ENCODE measurements at places on chromosomes 7 and 10.

- DNase-seq: no peak
Measured at GRCh38 chr7:100080907-100081534, 502 bp downstream of the ZNF3 start.

- DNase-seq: no peak
Measured at GRCh38 chr10:18261063-18261610, 120.9 kb downstream of the CACNB2 start.

DNA sequence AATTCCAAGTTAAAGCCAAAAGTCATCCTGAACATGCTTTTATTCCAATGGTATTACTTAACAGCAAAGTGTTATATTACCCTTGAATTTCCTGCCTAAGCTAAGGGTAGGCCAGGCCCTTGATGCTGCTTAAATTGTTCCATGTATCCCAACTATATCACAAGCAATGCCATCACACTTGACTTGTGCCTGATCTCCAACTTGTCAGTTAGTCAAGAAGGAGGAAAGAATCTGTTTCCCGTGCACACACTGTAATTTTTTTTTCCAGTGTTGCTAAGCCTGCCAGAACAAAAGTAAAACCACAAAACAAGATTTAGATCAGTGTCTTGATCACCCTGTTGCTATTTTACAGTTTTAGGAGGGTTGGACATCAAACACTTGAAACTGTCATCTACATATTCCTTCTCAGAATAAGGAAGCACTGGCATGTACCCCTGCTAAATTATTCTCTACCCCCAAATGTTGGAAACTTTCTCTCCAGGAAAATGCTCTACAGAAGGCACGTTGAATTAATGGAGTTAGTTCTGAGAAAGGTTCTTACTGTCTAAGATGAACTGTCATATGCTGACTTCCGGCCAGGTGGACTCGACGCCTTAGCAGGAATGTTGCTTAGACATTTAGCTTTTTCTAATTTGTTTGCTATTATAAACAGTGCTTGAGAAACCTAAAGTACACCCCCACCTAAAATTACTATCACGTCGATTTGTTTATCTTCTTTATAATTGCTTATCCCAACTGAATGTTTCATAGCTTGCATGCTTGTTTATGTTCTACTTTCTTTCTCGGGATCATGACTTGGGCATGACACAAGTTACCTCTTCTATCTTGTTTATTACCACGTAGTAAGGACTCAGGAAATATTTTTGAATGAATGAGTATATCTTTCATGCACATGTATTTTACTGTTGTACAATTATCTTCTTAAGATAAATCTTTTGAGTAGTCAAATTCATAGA lies 105.5 kb upstream of the ZNF438 start:
- no peak for DNase-seq

DNA sequence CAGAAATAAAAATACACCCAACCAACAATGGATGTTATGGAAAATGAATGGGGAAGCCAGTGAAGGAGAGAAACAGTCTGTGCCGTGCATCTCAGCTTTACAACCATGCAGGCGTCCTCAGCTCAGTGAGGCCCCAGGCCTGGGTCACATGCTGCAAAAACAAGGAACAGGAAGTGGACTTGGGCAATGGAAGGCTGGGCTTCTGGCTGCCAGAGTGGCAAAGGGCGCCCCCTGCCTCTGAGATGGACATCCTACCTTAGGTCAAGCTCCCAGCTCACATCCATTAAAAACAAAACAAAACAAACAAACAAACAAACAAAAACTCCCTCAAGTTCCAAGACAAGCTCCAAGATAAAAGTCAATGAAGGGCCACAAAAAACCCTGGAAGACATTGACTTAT lies 54.7 kb upstream of the AFAP1L2 start:
- no peak for DNase-seq

- DNase-seq: no peak
Measured at GRCh38 chr10:118501637-118502440, 93.6 kb downstream of the PRLHR start.

- DNase-seq: peak; percentile 17
Measured at GRCh38 chr10:67785098-67785497, 52.9 kb downstream of the DNAJC12 start.

DNA sequence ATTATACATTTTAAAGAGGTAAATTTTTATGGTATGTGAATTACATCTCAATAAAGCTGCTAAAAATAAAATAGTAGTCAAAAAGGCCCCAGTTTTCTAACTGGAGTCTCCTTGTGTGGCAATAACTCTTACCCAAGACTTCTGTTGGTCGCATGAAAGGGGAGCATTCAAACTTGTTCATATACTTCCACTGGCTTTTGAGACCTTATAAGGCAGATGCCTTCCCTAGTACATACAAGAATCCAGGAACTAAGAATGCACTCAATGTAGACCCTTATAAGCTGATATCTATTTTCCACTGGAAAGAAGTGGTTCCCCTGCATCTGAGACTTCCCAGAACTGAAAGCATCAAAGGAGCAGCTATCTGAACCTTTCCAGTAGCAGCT lies 13.0 kb downstream of the BCAP29 start:
- DNase-seq: no peak

DNA sequence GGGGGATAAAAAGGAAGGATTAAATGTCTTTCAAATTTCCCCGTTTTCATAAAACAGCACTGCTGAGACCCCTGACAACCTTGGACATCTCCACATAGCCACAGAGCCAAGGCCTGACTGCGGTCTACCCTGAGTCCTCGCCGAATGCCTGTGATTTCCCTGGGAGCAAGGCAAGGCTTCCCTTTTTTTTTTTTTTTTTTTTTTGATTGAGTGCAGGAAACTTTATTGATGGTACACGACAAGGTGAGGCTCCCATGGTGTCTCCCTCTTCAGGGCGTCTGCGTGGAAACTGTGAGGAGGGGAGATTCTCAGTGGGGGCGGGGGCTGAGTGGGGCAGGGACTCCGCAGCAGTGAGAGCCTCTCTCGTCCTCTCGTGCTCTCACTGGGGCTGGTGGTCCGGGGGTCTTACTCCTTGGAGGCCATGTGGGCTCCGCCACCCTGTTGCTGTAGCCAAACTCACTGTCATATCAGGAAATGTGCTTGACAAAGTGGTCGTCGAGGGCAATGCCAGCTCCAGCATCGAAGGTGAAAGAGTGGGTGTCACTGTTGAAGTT lies 4.2 kb upstream of the RPP38 start:
- DNase-seq: no peak

- DNase-seq: peak; percentile 91
Measured at GRCh38 chr7:139635526-139636302, 112.2 kb downstream of the CLEC2L start.

DNA sequence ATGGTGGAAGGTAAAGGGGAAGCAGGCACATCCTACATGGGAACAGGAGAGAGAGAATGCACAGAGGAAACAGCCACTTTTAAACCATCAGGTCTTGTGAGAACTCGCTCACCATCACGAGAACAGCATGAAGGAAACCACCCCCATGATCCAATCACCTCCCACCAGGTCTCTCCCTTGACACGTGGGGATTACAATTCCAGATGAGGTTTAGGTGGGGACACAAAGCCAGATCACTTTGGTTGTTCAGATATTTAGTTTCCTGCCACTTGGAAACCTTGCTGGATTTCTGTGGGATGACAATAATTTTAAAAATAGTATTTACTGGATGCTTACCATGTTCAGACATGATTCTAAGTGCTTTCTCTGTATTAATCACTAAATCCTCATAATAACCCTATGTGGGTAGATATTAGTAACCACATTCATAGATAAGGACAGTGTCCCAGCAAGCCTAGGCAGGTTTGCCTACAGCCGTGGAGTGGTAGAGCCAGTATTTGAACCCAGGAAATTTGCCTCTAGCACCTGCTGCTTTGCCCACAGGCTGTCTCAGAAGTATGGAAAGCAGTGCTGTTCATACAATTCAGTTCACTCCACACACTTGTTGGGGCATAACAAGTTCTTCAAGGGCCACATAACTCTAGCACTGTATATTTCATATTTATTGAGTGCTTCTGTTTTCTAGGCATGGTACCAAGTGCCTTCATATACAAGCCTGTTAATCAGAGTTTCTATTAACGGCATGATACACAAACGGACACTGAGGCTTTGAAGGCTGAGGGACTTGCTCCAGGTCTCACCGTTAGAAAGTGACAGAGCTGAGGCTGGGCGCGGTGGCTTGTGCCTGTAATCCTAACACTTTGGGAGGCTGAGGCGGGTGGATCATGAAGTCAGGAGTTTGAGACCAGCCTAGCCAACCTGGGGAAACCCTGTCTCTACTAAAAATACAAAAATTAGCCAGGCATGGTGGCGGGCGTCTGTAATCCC lies 8.3 kb downstream of the TLL2 start:
- DNase-seq: no peak

DNA sequence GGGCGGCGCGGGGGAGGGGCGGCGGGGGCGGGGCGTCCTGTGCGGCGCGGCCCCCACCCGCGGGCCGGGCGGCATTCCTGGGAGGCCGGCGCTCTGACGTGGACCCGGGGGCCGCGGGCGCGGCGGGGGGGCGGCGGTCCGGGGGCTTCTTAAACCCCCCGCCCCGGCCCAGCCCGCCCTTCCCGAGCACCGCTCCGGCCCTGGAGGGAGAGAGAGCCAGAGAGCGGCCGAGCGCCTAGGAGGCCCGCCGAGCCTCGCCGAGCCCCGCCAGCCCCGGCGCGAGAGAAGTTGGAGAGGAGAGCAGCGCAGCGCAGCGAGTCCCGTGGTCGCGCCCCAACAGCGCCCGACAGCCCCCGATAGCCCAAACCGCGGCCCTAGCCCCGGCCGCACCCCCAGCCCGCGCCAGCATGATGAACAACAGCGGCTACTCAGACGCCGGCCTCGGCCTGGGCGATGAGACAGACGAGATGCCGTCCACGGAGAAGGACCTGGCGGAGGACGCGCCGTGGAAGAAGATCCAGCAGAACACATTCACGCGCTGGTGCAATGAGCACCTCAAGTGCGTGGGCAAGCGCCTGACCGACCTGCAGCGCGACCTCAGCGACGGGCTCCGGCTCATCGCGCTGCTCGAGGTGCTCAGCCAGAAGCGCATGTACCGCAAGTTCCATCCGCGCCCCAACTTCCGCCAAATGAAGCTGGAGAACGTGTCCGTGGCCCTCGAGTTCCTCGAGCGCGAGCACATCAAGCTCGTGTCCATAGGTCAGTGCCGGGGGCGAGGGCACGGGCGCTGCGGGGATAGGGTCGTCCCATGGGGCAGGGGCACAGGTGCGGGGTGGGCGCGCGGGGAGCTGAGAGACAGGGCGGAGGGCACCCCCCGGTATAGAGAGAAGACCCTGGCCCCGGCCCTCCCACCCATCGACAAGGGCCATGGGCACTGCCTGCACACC lies at the start of gene FLNC:
FLNC (plus strand) TSS at position 176 of the 947 bp plus-strand sequence; CDS start at position 408, 232 bp downstream.
- peak; percentile 42 for DNase-seq

DNA sequence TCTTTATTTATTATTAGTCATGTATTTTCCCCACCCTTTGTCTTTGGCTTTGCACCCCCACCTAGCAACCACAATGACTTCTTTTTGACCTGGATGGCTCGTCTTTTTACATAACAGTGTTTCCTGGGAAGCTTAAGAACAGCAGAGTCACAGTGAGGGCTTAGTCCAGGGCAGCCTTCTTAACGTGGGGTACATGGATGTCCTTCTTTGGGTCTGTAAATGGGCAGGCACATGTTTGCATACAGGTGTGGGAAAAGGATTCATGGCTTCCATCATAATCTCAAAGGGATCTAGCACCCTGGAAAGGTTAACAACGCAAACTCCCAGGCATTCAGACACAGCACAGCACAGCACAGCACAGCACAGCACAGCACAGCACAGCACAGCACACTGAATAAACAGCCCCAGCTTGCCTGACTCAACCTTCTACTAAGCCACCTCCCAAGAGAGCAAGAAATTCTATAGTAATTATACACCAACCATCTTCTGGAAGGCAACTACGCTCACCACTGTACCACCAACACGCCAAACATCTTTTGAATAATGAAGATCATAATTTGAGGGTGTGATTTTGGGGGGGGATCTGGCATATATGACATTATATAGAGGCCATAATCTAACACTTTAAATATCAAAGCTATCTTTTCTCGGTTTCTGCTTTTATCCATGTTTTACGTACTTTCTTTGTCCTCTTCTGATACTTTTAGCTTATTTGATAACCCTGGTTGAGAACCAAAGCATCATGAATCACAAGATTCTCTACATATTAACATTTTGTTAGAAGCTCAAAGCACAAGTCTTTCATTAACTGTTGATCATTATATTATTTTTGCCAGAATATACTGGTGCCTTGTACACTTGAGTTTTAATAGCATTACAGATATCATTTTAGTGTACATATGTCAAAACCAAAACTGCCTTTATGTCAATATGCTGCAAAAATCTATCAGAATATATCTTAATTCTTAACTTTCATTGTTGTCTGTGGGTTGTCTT lies 177.2 kb upstream of the KLF14 start:
- DNase-seq: no peak

DNA sequence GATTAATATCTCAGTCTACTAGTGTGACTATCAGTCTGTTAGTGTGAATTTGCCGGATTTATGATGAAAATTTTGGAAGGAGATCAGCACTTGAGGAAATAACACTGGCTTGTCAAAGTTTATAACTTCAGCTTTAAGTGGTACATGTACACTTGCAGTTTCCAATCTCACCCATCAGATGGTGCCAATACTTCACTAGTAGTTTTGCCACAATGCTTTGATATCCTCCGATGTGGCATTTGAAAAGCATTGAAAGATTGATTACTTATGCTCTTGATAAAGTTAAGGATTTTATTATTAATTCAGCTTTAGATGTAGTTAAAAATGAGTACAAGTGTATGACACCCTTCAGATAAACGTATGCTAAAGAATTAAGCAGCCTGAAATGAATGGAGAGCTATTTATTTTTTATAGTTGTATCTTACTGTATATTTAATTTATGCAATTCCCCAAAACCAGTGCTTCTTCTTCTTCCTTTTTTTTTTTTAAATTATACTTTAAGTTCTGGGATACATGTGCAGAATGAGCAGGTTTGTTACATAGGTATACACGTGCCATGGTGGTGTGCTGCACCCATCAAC lies 98.2 kb downstream of the ANLN start:
- DNase-seq: no peak

DNA sequence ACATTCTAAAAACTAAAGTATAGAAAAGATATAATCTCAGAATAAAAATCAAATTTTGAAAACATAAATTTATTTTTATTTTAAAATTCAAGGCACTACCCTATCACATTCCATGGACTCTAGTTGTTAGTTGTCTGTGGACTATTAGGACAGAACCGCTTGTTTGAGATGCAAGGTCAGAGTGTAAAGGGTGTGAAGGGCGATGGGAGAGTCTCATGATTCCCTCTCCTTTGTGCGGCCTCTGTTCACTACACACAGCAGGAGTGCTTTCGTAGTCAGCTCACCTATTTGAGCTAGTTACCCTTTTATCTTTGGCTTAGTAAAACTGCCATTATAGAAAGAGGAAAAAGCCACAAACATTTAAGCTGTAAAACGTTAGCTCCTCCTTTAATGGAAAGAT lies 189.8 kb upstream of the TEX47 start:
- DNase-seq: no peak

- DNase-seq: no peak
Measured at GRCh38 chr7:104175361-104175984, 32.3 kb downstream of the ORC5 start.

GRCh38 chr10:13649844-13650520 lies 63.2 kb downstream of the PRPF18 start:
- DNase-seq: no peak

GRCh38 chr10:32605787-32606186 lies 159.8 kb downstream of the CCDC7 start:
- DNase-seq: no peak
